Neural crest cell (in vitro differentiated cells): ENCODE measurements at places on chromosomes 3 and 15.

DNA sequence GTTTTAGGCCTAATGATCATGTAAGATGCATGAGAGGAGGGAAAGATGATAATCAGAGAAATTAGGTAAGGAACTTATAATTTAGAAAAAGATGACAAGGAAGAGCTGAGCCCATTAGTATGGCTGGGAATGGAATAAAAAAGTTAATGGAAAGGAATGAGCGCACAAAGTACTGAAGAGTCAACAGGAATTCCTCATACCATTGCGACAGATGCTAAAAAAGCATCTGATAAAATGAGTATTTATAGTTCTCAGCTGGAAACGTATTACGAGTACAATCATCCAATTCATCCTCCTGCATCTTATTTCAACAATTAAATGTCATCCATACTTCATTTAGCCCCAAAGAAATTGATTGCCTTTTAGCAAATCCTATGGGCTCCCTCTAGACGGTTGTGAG lies 58.9 kb downstream of the TMCC1 start:
- H3K4me3 ChIP-seq: no peak overlapping the region
- no peaks in the 10 kb centered on the region for H3K36me3 ChIP-seq
- peaks cover 23% of the 10 kb centered on the region for H3K4me1 ChIP-seq

DNA sequence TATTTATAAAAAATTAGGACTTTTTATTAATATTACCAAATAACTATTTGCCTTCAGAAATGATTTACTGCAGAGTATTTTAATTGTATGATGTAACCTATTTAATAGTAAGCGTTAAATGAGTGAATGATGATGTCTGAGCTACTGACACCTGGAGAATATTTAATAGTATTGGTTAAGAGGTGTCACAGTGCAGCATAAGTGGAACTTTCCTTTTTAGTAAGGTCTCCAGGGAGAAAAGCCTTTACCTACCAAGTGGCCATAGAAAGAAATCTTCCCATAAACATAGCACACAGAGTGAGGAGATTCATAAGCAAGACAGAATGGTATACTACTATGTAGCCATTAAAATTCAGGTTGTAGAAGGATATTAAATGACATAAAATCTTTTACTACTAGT lies 441.7 kb downstream of the TBL1XR1 start:
- DNase-seq: no peak
- H3K36me3 ChIP-seq: no peaks in the 10 kb centered on the region
- no peaks in the 10 kb centered on the region for H3K4me1 ChIP-seq
- H3K27ac ChIP-seq: no peak overlapping the region
- H3K4me3 ChIP-seq: no peak overlapping the region

GRCh38 chr3:32454111-32454510 lies 48.5 kb downstream of the CMTM6 start:
- peaks cover 3% of the 10 kb centered on the region for H3K36me3 ChIP-seq
- no peak overlapping the region for H3K4me3 ChIP-seq
- no peak overlapping the region for H3K27ac ChIP-seq
- H3K4me1 ChIP-seq: peaks cover 27% of the 10 kb centered on the region
- no peaks in the 10 kb centered on the region for H3K27me3 ChIP-seq

DNA sequence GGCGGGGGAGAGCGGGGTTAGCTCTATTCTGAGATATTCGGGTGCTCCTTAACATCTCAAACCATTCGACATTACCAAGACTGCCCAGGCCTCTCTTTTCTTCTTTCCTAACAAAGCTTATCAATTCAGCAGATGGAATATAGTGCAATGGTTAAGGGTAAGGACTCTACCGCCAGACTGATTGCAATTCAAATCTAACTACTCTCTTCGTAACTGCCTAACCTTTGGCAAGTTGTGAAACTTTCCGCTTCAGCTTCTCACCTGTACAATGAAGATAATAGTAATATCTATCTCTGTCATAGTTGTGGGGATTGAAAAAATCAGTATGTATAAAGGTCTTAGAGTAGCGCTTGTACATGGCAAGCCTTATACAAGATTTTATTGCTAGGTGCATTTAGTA lies 972 bp downstream of the UBA5 start:
- H3K27me3 ChIP-seq: no peaks in the 10 kb centered on the region
- H3K4me3 ChIP-seq: peak overlapping the region; percentile 98
- DNase-seq: no peak
- peak overlapping the region; percentile 40 for H3K27ac ChIP-seq

DNA sequence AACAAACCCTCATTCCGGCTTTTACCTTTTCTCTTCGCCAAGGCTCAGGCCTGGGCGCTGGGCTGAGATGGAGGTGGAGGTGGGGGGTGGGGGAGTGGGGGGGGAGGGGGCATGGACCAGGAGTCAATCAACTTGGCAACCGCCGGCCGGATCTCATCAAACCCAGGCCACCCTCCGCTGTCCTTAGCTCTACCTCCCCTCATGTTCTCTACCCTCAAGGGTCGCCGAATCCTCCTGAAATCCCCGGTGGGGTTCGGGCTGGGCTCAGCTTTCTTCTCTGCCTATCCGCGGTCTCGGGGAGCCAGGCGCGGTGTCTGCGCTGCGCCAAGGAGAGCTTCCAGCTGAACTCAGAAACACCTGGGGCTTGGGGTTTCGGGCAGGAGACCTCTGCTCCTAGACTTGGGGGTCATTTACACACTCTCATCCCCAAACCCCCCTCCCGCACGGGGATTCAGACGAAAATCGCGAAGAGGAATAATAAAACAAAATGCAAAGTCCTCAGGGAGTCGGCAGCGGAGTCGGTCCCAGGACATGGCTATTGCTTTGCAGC lies 2.5 kb downstream of the ONECUT1 start:
- DNase-seq: no peak
- H3K36me3 ChIP-seq: peaks cover 14% of the 10 kb centered on the region
- no peak overlapping the region for H3K27ac ChIP-seq

- no peak overlapping the region for H3K27ac ChIP-seq
- no peak for DNase-seq
- no peak overlapping the region for H3K4me3 ChIP-seq
- H3K36me3 ChIP-seq: peaks cover 65% of the 10 kb centered on the region
- H3K27me3 ChIP-seq: no peaks in the 10 kb centered on the region
These were observed 63.4 kb downstream of the SNRK start for GRCh38 chr3:43349716-43350115.

DNA sequence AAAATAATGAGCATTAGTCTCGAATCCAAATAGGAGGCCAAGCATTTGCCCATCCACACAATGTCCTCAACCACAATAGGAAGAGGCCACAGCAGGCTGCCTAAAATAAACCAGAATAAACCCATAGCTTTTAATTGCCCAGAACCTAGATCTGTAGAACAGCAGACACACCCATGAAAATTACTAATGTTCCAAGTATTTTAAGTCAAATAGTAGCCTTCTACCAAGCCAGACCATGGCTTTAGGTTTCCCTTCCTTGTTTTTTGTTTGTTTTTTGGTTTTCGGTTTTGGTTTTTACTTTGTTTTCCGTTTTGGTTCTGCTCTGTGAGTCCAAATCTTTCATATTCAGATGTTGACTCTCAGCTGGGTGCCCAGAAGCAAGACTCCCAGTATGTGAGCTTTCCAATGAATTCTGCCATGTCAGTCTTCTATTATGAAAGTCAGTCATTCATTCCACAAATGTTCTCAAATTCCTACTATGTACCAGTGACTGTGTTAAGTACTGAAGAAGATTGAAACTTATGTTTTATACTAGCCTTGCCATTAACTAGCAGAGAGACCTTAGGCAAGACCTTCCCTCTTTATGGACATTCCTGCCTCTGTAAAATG lies 57.8 kb upstream of the BOC start:
- no peak for DNase-seq
- peak overlapping the region; percentile 21 for H3K27ac ChIP-seq
- H3K36me3 ChIP-seq: no peaks in the 10 kb centered on the region
- peaks cover 47% of the 10 kb centered on the region for H3K4me1 ChIP-seq
- no peaks in the 10 kb centered on the region for H3K27me3 ChIP-seq

- no peak for DNase-seq
- H3K36me3 ChIP-seq: no peaks in the 10 kb centered on the region
- H3K27ac ChIP-seq: no peak overlapping the region
- no peak overlapping the region for H3K4me3 ChIP-seq
These were observed 14.6 kb upstream of the FAM107A start for GRCh38 chr3:58591517-58592510.

- no peak for DNase-seq
- H3K4me1 ChIP-seq: peaks cover 51% of the 10 kb centered on the region
- H3K27me3 ChIP-seq: no peaks in the 10 kb centered on the region
- H3K36me3 ChIP-seq: no peaks in the 10 kb centered on the region
- H3K27ac ChIP-seq: no peak overlapping the region
These were observed 26.5 kb upstream of the PSMD6 start for GRCh38 chr3:64049832-64050231.

GRCh38 chr3:190642016-190642415 lies 128.1 kb downstream of the IL1RAP start:
- H3K4me3 ChIP-seq: no peak overlapping the region
- no peak overlapping the region for H3K27ac ChIP-seq
- no peak for DNase-seq
- no peaks in the 10 kb centered on the region for H3K36me3 ChIP-seq

DNA sequence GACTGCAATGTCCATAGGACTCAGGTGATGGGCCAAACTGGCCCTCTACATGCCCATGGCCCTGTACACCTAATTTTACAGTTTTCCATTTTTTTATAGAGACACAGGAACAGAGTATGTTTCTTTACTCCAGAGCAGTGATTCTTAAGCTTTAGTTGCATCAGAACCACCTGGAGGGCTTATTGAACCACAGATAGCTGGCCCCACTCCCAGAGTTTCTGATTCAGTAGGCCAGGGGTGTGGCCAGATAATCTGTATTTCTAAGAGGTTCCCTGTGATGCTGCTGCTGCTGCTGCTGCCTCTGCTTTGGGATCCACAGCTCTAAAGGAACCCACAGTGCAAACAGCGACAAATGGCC lies 5.1 kb downstream of the RBP1 start:
- H3K4me1 ChIP-seq: peaks cover 63% of the 10 kb centered on the region
- H3K36me3 ChIP-seq: no peaks in the 10 kb centered on the region
- H3K27me3 ChIP-seq: peaks cover 92% of the 10 kb centered on the region
- DNase-seq: no peak
- H3K27ac ChIP-seq: no peak overlapping the region
- peak overlapping the region; percentile 38 for H3K4me3 ChIP-seq

DNA sequence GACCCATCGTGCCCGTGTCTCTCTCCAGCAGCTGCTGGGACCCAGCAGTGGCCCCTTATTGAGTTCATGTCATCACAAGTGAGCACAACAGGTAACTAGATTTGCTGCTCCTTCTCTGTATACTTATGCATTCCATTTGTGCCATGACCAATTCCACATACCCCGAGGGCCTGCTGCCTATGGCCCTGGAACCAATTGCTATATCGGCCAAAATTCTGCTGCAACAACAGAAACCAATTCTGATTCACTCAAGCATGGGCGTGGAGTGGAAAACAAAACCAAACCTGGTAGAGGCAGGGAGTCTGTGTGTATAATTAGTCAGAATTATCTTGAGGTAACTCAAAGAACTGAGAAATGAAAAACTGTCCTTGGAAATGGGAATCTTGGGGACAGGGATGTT lies 516.6 kb downstream of the EPHB1 start:
- H3K36me3 ChIP-seq: no peaks in the 10 kb centered on the region
- no peak overlapping the region for H3K27ac ChIP-seq
- H3K27me3 ChIP-seq: no peaks in the 10 kb centered on the region

DNA sequence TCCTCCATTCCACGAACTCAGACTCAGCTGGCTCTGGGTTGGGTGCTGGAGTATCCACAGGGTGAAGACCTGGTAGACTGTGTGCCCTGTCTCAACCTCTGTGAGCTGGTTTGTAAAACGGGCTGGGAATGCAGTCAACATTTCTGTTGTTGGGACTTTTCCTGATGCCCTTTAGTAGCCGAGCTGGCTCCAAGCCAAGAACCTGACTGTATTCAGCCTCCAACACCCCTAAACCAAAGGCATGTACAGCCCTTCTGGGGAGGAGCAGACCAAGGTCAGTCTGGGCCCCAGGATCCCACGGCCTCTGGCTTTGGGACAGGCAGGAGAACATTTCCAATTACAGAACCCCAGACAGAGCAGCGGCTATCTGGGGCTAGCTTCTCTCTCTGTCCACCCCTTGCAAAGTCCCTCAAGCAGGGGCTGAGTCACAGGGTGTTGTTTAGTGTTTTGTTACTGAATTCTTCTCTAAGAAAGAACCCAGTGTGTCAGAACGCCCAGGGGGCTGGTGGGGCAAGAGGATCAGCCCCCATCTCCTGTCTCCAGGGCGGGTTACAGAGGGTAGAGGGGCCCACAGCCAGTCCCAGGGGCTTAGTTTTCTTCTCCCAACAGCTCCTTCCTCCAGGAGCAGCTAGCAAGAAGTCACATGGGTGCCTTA lies 56.8 kb upstream of the SLC6A6 start:
- peak overlapping the region; percentile 76 for H3K27ac ChIP-seq
- no peaks in the 10 kb centered on the region for H3K36me3 ChIP-seq
- no peaks in the 10 kb centered on the region for H3K27me3 ChIP-seq
- DNase-seq: no peak
- peaks cover 31% of the 10 kb centered on the region for H3K4me1 ChIP-seq
- H3K4me3 ChIP-seq: no peak overlapping the region

DNA sequence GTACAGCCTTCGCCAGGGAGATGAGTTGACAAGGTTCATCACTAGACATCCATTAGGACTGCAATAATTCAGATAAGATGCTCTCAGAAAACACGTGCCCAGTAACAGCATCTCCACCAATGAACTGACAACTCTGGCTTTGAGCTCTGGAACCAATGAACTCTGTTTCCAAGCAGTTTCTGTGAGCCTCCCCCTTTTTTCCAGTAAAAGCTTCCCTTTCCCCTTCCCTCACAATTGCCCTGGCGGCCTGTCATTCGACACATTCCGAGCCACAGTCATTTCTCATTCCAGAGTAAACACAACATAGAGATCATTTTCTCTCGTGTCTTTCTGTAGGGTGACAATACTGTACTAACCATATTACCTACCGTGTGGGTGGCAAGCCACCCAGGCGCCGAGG lies 3.6 kb downstream of the PLA2G4D start:
- no peaks in the 10 kb centered on the region for H3K27me3 ChIP-seq
- H3K27ac ChIP-seq: no peak overlapping the region
- no peak for DNase-seq
- no peak overlapping the region for H3K4me3 ChIP-seq
- H3K36me3 ChIP-seq: no peaks in the 10 kb centered on the region
- peaks cover 25% of the 10 kb centered on the region for H3K4me1 ChIP-seq

- H3K27ac ChIP-seq: no peak overlapping the region
- no peaks in the 10 kb centered on the region for H3K4me1 ChIP-seq
- no peaks in the 10 kb centered on the region for H3K27me3 ChIP-seq
- no peak for DNase-seq
- H3K4me3 ChIP-seq: no peak overlapping the region
These were observed 458.0 kb downstream of the ZNF385D start for GRCh38 chr3:21292971-21293370.
